Central memory CD8-positive, alpha-beta T cell (primary cell): ENCODE measurements at places on chromosomes 3 and 15.

DNA sequence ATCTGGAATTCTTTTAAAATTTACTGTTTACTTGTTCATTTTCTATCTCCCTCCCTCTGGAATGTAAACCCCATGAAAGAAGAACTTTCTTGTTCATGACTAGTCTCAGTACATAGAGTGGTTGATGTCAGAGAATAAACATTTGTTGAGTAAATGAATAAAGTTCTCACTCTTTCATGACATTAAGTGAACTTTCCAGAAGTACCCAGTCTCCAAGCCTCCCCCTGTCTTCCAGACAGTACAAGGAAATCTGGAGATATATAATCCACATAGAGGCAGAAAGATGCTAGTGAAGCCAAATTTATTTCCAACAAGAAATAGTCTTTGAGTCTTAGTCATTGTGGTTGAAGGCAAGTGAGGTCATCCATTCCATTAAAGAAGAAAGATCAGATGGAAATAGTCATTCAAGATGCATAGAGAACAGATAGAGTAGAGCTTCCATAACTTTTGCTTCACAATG lies 71.5 kb upstream of the GALNT15 start:
- no peak for DNase-seq

DNA sequence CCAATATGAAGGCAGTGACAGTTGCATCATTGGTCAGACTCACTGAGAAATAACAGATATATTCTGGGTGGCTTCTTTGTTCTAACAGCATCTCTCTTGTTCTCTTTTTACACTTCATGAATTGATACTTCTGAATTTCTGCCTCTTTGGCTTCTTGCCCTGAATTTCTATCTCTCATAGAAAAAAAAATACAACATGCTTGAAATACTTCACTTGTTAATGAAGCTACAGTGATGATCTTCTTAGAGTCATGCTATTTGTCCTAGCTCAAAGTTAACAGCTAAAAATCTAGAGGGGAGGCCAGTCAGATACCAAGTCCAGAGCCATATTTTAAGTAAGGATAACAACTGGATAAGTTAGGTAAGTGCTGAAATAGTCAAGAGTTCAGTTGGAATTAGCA lies 597.2 kb upstream of the AGTR1 start:
- DNase-seq: no peak

DNA sequence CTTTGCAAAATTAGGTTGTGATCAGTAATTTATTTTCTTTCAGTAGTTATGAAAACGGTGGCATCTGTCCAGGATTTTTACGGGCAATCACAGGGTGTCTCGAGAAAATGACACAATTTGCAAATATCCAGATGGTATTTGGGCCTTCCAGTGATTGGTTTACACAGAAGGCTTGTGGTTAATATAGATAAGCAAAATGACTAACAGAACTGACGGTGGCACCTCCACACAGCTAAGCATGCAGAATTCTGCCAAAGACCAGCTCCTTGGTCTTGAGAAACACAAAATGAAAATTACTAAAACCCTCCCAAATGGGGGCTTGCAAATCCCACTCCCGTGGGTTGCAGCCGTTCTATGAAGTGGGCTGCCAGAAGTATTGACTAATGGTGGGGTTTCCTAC lies 5.5 kb downstream of the ARHGEF3 start:
- DNase-seq: no peak

GRCh38 chr3:39177708-39178332 lies 14.6 kb downstream of the XIRP1 start:
- no peak for DNase-seq
